ENCODE measurements at places on chromosomes 4 and X.

GRCh38 chr4:14856934-14857235 lies 145.4 kb upstream of the CPEB2 start:
- DNase-seq, result no peak

DNA sequence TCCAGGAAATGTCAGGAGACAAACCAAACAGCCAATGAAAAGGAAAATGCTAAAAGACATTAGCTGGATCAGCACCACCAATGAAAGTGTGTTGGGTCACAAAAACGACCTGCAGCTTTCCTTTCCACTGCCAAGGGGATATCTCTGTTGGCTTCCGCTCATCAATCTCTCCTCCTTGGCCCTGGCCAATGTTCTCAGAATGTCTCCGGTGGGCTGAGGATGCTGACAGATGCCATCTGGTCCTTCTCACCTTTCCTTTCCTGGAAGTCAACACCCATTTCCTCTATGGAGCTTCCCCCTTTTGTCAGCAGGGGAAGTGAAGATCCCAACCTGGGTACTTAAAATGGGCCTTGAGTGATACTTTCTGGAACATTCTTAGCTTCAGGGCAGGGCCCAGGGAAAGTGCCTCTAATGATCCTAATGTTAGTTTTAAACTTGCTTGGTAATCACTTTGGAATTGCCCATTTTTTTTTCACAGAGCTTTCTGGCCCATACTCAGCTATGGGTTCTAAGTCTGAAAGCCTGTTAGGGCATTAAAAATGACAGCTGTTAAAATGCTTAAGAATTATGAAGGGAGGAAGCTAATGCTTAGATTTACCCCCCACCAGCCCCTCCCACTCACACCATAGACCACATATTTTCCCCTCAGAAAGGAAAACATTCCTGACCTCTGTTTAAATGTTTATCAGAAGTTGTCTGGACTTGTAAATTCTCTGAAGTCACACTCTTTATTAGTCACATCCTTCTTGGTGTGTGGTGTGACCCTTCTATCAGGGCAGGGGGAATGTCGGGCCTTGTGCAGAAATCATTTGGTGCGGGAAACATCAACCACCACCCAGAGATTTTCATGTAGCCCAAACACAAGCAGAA lies 29.2 kb downstream of the IGFBP7 start:
- no peak for DNase-seq

GRCh38 chrX:111041018-111041462 lies 55.0 kb upstream of the PAK3 start:
- no peak for DNase-seq

DNA sequence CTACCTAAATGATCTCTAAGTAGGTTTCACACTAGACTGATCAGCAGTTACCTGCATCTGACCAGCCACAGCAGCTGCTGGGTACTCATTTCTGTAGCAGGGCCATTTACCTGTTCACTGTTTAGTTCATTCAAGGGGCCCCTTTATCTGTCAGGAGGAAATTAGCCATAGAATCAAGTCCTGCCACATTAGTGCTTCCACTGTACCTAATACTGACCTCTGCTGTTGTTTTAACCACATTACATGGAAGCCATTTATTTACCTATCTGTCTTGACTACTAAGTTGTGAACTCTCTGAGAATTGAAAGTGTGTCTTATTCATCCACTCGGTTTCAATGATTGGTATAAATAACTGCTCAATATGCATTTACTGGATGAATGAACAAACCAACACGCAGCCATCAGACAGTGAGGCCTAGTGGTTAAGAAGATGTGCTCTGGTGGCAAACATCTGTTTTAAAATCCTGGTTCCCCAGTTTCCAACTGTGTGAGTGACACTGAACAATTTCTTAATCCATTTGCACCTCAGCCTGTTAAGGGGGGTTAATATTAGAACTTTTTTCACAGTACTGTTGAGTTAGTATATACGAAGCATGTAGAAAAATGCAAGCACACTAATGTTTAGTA lies 30.0 kb upstream of the ANXA5 start:
- peak; percentile 44 for DNase-seq

- DNase-seq, result no peak
These were observed 142.5 kb upstream of the TTC29 start for GRCh38 chr4:147088146-147088545.

GRCh38 chr4:2046031-2046961 lies 12.8 kb upstream of the NAT8L start:
- no peak for DNase-seq

DNA sequence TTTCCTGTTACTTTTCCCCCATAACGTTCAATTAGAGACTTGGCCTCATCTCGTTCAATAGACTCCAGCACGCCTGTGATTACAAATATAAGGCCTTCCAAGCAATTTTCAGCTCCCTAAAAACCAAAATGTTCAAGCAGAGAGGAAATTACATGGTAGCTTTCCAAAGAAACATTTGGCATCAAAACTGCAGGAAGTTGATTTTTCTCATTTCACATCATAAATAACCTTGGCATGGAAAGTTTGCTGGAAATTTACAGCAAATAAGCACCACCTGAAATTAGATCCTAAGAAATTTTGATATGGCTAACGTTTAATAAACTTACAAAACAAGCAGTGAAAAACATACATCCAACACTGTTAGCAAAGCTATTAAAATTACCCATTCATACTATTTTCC lies 53.3 kb downstream of the RFC1 start:
- no peak for DNase-seq

- no peak for DNase-seq
These were observed 100.3 kb upstream of the GUCY1A1 start for GRCh38 chr4:155566354-155566753.

DNA sequence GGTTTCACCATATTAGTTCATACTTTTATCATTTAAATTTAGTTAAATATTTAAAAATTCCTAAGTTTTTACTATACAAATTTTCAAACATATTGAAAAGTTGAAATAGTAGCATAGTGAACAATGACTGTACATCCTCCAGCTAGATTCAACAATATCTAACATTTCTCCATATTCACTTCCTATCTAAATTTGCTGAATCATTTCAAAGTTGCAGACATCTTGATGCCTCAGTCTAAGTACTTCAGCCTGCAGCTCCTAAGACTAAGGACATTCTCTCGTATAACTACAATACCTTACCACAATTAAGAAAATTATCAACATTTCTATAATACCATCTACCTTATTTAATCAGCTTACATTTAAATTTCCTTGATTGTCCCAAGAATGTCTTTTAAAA lies 132.7 kb downstream of the TMEM164 start:
- no peak for DNase-seq

DNA sequence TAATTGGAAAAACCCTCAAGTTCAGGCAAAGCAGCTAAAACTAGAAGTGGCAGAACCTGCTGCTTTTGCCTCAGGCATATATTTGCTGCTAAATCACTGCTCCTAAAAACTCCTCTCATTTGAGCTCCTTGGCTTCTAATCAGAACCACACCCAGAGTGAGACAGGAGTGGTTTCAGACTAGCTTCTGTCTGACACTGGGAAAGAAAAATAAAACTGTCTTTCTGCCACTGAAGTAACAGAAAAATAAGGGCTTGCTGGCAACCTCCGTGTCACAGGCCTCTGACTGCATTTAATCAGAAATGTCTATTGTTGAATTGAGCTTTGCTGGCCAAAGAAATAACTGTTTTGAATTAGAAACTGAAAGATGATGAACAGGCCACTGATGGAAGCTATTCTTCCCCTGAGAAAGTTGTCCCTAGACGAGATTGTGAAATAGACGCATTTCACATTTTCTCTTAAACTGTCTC lies 52.1 kb upstream of the RAP2C start:
- no peak for DNase-seq

DNA sequence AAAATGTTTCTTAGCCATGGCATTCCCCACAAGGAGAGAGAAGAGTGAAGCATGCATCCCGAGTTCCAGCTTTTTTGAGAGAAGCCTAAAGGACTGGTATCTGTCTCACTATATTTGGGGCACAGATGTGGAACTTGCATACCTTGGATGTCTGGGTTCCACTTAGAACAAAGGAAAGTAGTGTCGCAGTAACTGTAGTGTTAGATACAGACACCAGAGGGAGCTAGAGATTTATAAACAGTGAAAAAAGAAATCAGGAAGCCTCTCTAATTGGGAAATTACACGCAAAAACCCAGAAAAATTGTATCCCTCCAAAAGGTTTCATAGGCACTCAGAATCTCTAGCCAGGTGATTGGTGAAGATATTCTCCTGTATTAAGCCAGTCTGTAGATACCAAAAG lies 34.4 kb downstream of the AGTR2 start:
- peak; percentile 23 for DNase-seq

DNA sequence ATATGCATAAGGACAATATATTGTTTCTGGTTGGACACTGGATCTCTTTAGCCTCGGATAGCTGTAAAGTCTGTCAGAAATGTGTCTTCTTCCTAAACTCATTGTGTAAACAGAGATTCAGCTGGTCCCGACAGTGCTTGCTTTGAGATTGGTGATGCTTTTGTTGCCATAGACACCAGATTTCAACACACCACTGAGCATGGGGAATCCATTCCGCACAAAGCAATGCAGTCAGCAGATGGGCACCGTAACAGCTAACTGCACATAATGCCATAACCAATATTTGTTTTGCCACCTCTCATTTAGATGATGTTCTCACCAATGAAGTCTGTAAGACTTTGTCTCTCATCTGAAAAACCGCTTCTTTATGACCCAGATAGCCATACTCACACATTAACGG lies 33.3 kb upstream of the FAM47C start:
- no peak for DNase-seq

GRCh38 chr4:137521053-137521452 lies 11.2 kb downstream of the PCDH18 start:
- DNase-seq, result no peak

DNA sequence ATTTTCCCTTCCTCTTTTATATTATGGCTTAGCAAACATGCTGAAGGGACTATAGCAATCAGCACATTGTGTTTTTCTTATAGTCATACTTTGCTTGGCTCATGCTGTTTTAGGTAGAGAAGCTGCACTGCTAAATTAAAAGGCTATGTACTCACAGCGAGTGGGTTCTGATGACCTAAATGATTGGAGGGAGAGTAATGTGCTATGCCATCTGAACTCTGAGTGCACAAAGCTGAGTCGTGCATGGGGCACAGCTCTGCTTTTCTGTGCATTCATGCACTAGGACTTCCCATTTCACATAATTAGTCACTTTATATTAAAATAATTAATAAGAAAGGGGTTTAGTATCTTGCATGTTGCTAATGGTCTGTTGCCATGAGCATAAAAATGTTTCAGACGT lies 132.7 kb upstream of the ADGRL3 start:
- no peak for DNase-seq

DNA sequence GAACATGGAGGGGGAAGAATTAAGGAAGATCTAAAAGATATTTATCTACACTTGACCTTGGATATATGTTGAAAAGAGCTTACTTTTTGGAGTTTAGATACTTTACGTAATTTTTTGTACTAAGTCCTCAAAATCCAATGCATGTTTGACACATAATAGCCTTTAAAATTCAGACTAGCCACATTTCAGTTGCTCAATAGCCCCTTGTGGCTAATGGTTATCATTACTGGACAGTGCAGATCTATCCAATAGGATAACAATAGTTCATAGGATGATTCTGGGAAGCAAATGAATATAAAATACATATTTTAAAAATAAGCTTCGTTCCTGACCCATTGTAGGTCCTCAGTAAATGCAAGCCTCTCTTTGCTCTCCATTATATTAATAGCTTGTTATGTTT lies 13.8 kb downstream of the AP1AR start:
- DNase-seq, result no peak

DNA sequence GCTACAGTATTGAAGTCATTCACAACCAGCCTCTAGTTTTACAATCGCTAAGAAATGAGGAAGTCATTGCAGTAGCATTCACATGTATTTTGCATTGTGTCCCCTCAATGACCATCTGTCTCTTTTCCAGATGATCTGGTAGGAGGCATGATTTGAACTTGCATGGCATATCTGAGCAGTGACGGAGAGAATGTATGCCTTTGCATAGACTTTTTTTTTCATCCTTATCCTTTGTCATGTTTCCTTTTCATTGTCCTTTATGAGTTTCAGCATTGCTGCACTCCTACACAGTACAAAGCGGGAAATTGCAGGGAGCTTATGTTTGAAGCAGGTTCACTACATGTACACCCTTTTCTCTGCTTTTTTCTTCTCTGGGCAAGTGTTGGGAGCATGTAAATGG lies 516.4 kb upstream of the GRIA3 start:
- no peak for DNase-seq

GRCh38 chr4:40238700-40239548 lies 42.1 kb downstream of the RHOH start:
- DNase-seq, result no peak

DNA sequence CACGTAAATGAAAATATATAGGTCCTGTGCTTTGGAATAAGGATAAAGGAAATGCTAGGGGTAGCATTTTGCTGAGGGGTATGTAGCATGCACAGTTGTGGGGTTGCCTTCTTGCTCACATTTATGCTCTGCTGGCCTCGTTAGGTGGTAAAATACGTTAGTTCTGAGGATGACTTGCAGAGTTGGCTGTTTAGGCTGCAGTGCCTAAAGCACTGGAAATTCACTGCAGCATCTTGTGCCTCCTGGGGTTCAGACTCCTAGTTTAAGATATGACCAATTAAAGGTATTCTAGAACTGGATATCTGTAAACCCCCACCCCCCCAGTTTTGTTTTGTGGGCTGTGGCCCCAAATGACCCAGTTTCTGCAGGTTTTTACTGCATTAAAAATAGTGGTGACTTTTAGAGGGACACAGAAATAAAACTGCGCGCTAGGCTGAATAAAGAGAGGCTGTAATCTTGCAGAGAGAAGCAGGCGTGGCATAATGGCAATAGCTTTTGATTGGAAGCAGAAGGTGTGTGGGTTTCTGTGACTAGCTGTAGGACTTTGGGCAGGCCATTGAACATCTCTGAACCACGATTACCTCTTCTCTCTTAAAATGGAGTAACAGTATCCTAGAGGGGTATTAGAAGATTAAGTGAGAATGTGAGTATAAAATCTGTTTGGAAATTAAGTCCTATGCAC lies 79.3 kb downstream of the REPS2 start:
- no peak for DNase-seq

DNA sequence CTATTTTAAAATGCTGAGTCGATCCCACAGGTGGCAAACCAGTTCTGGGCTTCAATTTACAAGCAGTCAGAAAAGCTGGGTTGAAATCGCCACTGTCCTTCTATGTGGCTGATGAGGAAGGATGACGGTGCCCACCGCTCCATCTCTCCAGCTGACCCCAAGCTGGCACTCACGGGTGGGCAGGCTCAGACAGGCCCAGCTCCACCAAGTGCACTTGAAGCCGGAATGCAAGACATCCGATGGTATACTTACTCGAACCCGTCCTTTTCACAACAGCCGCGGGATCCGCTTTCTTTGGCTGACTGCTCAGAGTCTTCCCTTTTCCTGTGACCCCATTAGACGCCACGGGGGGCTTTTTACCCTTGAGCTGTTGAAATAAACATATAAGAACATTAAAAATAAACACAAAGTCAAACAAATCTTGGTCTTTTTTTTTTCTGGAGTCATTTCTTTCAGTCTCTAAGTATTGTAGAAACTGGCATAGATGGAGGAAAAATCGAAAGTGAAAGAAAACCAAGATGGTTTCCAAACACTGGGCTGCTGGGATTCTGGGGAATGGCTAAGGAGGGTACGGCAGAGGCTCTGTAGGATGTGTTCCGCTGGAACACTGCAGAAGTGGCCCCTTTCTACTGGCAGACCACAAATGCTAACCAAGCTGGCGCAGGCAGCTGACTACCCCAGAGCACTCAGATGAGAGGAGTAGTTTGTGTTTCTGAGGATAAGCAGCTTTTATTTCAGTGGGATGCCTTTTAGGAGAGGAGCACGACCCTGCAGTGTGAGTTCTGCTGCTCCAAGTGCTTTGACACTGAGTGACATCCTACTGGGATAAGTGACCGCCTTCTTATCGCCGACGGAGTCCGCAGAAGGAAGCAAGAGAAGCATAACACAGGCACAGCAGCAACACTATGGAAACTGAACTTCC lies 160.9 kb downstream of the AFAP1 start:
- DNase-seq, result no peak

- no peak for DNase-seq
These were observed at the start of gene XKRX for GRCh38 chrX:100928660-100929613. XKRX (minus strand) TSS chrX:100928917; CDS start chrX:100928304, 613 bp downstream.
